Osteocyte (in vitro differentiated cells): ENCODE measurements at places on chromosomes 6 and 20. TPM values are rescaled to one million over a fixed set of nuclear protein-coding genes. Genes with fewer than 3 reads are reported as not detected.

GRCh38 chr6:56613247-56613851 is 29.3 kb downstream of the DST start:
- no peak for DNase-seq

DNA sequence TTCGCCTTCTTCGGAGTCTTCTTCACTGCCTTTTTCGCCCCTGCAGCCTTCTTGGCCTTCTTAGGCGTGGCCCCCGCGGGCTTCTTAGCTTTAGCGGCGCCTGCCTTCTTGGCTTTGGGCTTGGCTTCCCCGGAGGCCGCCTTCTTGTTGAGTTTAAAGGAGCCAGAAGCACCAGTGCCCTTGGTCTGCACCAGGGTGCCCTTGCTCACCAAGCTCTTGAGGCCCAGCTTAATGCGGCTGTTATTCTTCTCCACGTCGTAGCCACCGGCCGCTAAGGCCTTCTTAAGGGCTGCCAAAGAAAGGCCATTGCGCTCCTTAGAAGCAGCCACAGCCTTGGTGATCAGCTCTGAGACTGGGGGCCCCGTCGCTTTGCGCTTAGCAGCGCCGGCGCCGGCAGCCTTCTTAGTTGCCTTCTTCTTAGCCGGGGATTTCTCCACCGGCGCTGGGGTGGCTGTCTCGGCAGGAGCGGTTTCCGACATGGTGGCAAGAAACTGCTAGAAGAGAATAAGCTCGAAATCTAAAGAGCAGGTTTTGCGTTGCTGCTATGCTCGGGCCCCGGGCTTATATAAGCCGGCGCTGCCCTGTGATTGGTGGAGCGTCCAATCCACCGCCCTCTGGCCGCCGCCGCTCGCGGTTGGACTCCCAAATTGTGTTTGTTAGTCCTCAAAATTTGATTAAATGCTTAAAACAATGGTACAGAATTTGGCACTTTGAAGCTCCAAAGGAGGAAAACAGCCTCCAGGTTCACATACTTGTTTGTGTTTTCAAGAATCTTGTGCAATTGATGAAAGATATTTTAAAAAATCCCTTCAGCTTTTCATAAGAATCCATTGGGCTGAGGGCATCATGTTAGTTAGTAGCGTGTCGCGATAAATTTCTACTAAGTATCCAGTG is 44.9 kb downstream of the OR2B2 start:
- peak; percentile 88 for DNase-seq

The GPR6 gene
- total RNA-seq, result not detected in 2 replicates

The PNLDC1 gene
- not detected in 2 replicates for total RNA-seq

The C6orf52 gene
- 0.73 and 0.84 TPM in 2 replicates for total RNA-seq
